ENCODE measurements at places on chromosomes 4 and X. TPM values are rescaled to one million over a fixed set of nuclear protein-coding genes. Genes with fewer than 3 reads are reported as not detected.

Gene FAM149A
- 2.6 TPM for total RNA-seq

Gene EXOC1L
- total RNA-seq, result not detected

Gene ARHGEF38
- total RNA-seq, result not detected

Gene DACH2
- total RNA-seq, result not detected

Gene SOD3
- total RNA-seq, result 22.3 TPM

Gene TMEM31
- not detected for total RNA-seq

Gene DCAF12L1
- not detected for total RNA-seq

Gene MND1
- total RNA-seq, result 22.7 TPM

Gene TRPC5OS
- not detected for total RNA-seq

Gene ATP2B3
- total RNA-seq, result 0.08 TPM

Gene RAI2
- total RNA-seq, result not detected

Gene AADAT
- total RNA-seq, result 9.4 TPM

Gene NIPAL1
- total RNA-seq, result 4.1 TPM

Gene PRKG2
- total RNA-seq, result 0.64 TPM

Gene BMP3
- total RNA-seq, result not detected

Gene ZFP42
- total RNA-seq, result 12.5 TPM

Gene GAGE12E
- 13.1 TPM for total RNA-seq

Gene RHOXF1
- total RNA-seq, result not detected

Gene AMBN
- total RNA-seq, result not detected

Gene ARMCX4
- total RNA-seq, result 0.94 TPM

Gene PRRG3
- not detected for total RNA-seq

Gene OSTC
- total RNA-seq, result 53.6 TPM

Gene KDM6A
- 20.4 TPM for total RNA-seq

Gene ENAM
- not detected for total RNA-seq

Gene SMIM31
- total RNA-seq, result not detected

Gene OTUD6A
- not detected for total RNA-seq

Gene UGT2B17
- total RNA-seq, result not detected

Gene ZFX
- 28.5 TPM for total RNA-seq

Gene ABCG2
- 2.5 TPM for total RNA-seq

Gene CITED1
- total RNA-seq, result 4.7 TPM

Gene ADRA2C
- total RNA-seq, result 0.16 TPM

Gene FRMD7
- total RNA-seq, result not detected

Gene USP17L28
- not detected for total RNA-seq

Gene PPEF2
- total RNA-seq, result not detected

Gene FGB
- not detected for total RNA-seq

Gene FGFBP2
- 2.3 TPM for total RNA-seq

Gene LRAT
- 6.7 TPM for total RNA-seq

Gene SERPINA7
- total RNA-seq, result not detected

Gene HSFX4
- not detected for total RNA-seq

Gene RBBP7
- 99.4 TPM for total RNA-seq

Gene COL4A6
- not detected for total RNA-seq

Gene FAAH2
- total RNA-seq, result 0.11 TPM

Gene RNF128
- total RNA-seq, result 2.6 TPM

Gene CLDN22
- not detected for total RNA-seq

Gene PJA1
- 14.2 TPM for total RNA-seq

Gene RBMXL3
- total RNA-seq, result not detected

Gene METAP1
- 43.7 TPM for total RNA-seq

Gene CFP
- total RNA-seq, result 0.58 TPM

Gene EPHA5
- 0.13 TPM for total RNA-seq

All from A375 (cell line).